ENCODE measurements at places on chromosomes 4 and X. TPM values are rescaled to one million over a fixed set of nuclear protein-coding genes. Genes with fewer than 3 reads are reported as not detected.
A peak's percentile ranks its signal among the peaks of the same experiment; 100 is the strongest.

DNA sequence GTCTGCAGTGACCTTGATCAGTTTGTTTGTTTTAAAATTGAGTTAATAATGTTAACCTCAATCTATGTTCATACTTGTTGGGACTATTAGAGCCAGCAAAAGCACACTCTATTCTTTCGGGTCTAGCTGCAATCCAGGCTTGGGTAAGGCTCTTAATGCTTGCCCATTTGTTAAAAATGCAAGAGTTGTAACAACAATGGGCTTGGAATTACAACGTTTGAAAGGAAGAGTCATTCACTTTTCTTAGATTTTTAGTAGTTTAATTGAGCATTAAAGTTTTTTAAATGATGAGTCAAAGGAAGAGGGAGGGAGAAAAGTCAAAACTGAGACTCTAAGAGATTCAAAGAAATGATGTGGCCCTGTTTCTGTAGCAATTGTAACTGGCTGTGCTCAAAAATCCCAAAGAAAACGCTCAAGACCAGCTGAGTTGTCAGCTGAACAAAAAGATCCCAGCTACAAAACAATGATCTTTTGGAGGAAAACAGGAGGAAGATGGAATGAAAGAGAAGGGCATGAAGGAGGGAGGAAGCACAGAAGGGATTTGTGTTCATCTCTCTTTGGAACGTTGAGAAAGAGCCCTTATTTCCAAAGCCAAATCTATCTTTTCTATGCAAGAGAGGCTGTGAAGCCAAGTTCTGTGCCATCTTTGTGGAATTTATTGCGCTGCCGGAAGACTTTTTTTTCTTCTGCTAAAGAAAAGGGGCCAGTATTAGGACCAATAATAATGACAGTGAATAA is 5.5 kb downstream of the SCD5 start:
- H3K4me1 ChIP-seq: no peaks in the 10 kb centered on the region
- no peak for DNase-seq
- peaks cover 92% of the 10 kb centered on the region for H3K27me3 ChIP-seq
- H3K27ac ChIP-seq: no peak overlapping the region
- no peaks in the 10 kb centered on the region for H3K36me3 ChIP-seq

Gene GK2
- not detected for total RNA-seq

Gene F8A2
- not detected for total RNA-seq

Gene NUP62CL
- total RNA-seq: 9.1 TPM

GRCh38 chrX:45598861-45599260 is 398.2 kb upstream of the DIPK2B start:
- H3K4me3 ChIP-seq: no peak overlapping the region
- peak; percentile 71 for DNase-seq
- no peaks in the 10 kb centered on the region for H3K27me3 ChIP-seq
- H3K4me1 ChIP-seq: no peaks in the 10 kb centered on the region
- no peaks in the 10 kb centered on the region for H3K36me3 ChIP-seq

DNA sequence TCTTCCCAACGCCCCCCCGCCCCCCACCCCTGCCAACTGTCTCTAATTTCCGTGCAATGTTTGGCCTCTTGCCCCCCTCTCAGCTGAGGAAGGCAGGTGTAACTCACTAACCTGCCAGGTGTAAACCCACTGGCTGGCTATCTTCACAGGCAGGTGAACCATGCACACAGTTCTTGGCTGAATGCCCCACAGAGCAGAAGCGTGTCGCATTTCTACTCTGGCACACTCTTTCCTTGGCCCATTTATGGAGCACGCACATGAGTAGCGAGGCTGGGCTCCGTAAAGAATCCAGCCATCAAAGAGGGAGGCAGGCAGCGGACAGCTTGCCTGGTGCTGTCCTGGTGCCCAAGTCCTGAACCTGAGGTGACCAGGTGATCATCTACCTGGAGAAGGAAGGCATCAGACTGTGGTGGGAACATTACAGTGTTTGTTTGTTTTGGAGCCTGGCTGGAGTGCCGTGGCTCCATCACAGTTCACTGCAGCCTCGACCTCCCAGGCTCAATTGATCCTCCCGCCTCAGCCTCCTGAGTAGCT is 39.2 kb upstream of the CRMP1 start:
- no peaks in the 10 kb centered on the region for H3K4me1 ChIP-seq
- no peak overlapping the region for H3K27ac ChIP-seq
- H3K36me3 ChIP-seq: no peaks in the 10 kb centered on the region
- H3K4me3 ChIP-seq: no peak overlapping the region

GRCh38 chr4:166538491-166539005 is 665.5 kb downstream of the TLL1 start:
- no peak overlapping the region for H3K27ac ChIP-seq
- H3K4me3 ChIP-seq: no peak overlapping the region
- H3K27me3 ChIP-seq: no peaks in the 10 kb centered on the region
- H3K4me1 ChIP-seq: no peaks in the 10 kb centered on the region

- H3K4me1 ChIP-seq: no peaks in the 10 kb centered on the region
- no peak overlapping the region for H3K27ac ChIP-seq
- no peak overlapping the region for H3K4me3 ChIP-seq
- no peaks in the 10 kb centered on the region for H3K27me3 ChIP-seq
These were observed 868.5 kb upstream of the SLIT2 start for GRCh38 chr4:19382993-19383756.

GRCh38 chr4:162274354-162274753 is 110.6 kb upstream of the FSTL5 start:
- H3K4me3 ChIP-seq: no peak overlapping the region
- DNase-seq: no peak
- no peaks in the 10 kb centered on the region for H3K4me1 ChIP-seq
- no peaks in the 10 kb centered on the region for H3K36me3 ChIP-seq

GRCh38 chr4:65825116-65825753 is 154.9 kb upstream of the EPHA5 start:
- no peak overlapping the region for H3K27ac ChIP-seq
- H3K4me1 ChIP-seq: no peaks in the 10 kb centered on the region
- no peaks in the 10 kb centered on the region for H3K36me3 ChIP-seq
- peak; percentile 27 for DNase-seq

GRCh38 chrX:123854329-123854728 is 5.5 kb upstream of the XIAP start:
- H3K36me3 ChIP-seq: no peaks in the 10 kb centered on the region
- no peak overlapping the region for H3K27ac ChIP-seq
- no peaks in the 10 kb centered on the region for H3K4me1 ChIP-seq
- H3K27me3 ChIP-seq: no peaks in the 10 kb centered on the region
- DNase-seq: no peak

DNA sequence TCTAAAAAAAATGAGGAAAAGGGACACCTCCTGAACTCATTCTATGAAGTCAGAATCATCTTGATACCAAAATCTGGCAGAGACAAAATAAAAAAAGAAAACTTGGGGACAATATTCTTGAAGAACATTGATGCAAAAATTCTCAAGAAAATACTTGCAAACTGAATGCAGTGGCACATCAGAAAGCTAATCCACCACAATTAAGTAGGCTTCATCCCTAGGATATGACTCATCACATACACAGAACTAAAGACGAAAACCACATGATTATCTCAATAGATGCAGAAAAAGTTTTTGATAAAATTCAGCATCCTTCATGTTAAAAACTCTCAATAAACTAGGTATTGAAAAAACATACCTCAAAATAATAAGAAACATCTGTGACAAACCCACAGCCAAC is 98.3 kb downstream of the FAM47B start:
- DNase-seq: no peak
- no peaks in the 10 kb centered on the region for H3K4me1 ChIP-seq
- H3K4me3 ChIP-seq: no peak overlapping the region
- H3K27me3 ChIP-seq: no peaks in the 10 kb centered on the region
- no peaks in the 10 kb centered on the region for H3K36me3 ChIP-seq

DNA sequence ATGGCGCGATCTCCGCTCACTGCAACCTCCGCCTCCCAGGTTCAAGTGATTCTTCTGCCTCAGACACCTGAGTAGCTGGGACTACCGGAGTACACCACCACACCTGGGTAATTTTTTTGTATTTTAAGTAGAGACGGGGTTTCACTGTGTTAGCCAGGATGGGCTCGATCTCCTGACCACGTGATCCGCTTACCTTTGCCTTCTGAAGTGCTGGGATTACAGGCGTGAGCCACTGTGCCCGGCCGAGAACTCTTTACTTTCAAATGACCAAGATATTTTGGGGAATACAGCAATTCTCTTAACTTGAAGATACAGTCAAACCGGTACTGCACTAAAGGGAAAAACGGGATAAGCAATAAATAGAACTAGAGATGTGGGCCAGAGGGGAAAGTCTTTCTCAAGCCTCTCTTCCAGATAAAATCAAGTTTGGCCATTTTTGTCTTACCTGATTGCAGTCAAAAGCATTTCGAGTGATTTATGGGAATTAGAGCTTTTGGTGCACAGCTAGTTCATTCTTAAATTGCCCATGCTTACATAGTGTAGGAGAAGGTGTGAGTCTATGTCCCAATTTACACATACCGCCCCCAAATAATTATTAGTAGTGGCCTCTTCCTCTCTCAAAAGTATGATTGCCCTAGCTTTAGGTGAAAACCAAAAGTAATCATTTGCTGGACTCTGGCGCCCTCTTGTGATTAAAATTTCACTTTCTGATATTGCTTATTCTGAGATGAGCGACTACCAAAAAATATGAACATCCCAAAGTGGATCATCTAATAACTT is 53.2 kb upstream of the ABCG2 start:
- no peaks in the 10 kb centered on the region for H3K36me3 ChIP-seq
- H3K4me1 ChIP-seq: no peaks in the 10 kb centered on the region
- H3K4me3 ChIP-seq: no peak overlapping the region

Gene RPS3A
- 2,319 TPM for total RNA-seq

DNA sequence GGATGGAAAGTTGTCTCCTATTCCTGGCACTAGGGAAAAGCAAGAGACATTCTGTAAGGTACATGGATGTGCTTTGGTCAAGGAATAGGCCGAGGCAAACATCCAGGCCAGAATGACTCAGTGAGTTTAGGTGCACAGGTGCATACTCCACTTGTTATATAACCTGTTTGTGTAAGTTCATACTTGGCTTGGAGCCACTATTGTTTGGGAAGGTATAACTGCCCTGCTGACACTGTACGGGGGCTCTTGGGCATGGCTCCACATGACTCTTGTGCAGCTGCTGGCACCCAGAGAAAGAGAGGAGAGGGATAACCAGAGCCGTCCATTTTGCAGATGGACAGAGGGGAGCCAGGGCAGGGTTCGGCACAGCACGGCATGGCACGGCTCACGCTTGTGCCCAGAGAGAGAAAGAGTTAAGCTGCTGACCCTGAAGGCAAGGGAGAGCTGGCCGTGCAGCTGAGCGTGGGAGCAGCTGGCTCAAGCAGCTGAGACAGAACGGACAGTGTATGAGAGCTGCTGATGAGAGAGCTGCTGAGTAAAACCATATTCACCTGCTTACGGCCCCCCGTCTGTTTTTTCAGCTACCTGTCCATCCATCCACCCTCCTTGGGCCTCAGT is 98.0 kb downstream of the SLC2A9 start:
- H3K27me3 ChIP-seq: no peaks in the 10 kb centered on the region
- H3K36me3 ChIP-seq: no peaks in the 10 kb centered on the region
- DNase-seq: no peak
- H3K4me3 ChIP-seq: no peak overlapping the region
- no peak overlapping the region for H3K27ac ChIP-seq

Gene SEPTIN6
- 69.3 TPM for total RNA-seq

DNA sequence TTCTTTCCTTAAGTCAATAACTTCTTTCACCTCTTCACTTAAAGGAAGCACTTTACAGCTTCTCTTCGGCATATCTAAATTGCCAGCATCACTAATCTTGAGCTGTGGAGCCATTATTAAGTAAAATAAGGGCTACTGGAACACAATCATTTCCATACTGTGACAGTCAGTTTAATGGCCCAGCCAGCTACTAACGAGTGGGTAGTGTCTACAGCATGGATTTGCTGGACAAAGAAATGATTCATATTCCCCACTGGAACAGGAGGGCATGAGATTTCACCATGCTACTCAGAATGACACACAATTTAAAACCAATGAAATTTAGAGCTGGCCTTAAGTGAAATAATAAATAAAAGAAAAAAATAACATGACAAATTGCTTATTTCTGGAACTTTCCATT is 72.1 kb downstream of the DDIT4L start:
- H3K4me1 ChIP-seq: no peaks in the 10 kb centered on the region
- no peak overlapping the region for H3K4me3 ChIP-seq
- no peaks in the 10 kb centered on the region for H3K27me3 ChIP-seq
- no peak for DNase-seq
- H3K36me3 ChIP-seq: no peaks in the 10 kb centered on the region

Gene PCDH10
- total RNA-seq: 1.1 TPM

Gene NXF3
- 0.27 TPM for total RNA-seq

- H3K27me3 ChIP-seq: no peaks in the 10 kb centered on the region
- H3K27ac ChIP-seq: no peak overlapping the region
- H3K4me1 ChIP-seq: peaks cover 7% of the 10 kb centered on the region
- no peak for DNase-seq
- H3K4me3 ChIP-seq: no peak overlapping the region
- no peaks in the 10 kb centered on the region for H3K36me3 ChIP-seq
These were observed 71.0 kb downstream of the RELL1 start for GRCh38 chr4:37615059-37615719.

- H3K4me3 ChIP-seq: no peak overlapping the region
- H3K27ac ChIP-seq: no peak overlapping the region
- no peak for DNase-seq
- H3K27me3 ChIP-seq: no peaks in the 10 kb centered on the region
These were observed 11.1 kb downstream of the ITIH6 start for GRCh38 chrX:54786967-54787366.

GRCh38 chr4:56211202-56211601 is 176.1 kb downstream of the AASDH start:
- no peaks in the 10 kb centered on the region for H3K4me1 ChIP-seq
- no peaks in the 10 kb centered on the region for H3K36me3 ChIP-seq
- H3K27ac ChIP-seq: no peak overlapping the region
- H3K4me3 ChIP-seq: no peak overlapping the region

DNA sequence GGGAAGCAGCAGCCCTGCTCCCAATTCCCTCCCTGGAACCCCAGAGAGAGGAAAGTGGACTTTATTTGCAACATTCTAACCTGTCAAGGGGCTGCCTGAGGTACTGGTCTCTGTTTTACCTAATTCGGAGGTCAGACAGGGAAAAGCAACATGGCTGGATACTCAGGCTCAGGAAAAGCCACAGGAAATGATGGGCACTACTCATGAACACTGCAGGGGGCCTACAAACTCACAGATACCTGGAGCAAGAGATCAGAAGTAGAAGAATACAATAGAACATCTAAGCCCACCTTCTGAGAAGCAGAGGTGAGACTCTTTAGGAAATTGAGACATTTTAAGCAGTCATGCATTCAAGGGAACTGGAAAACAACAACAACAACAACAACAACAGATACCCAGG is 15.4 kb upstream of the CSTF2 start:
- no peak overlapping the region for H3K27ac ChIP-seq
- no peaks in the 10 kb centered on the region for H3K4me1 ChIP-seq
- H3K36me3 ChIP-seq: no peaks in the 10 kb centered on the region
- H3K27me3 ChIP-seq: no peaks in the 10 kb centered on the region

Gene ZCCHC12
- total RNA-seq: 5.0 TPM

- H3K36me3 ChIP-seq: no peaks in the 10 kb centered on the region
- no peak overlapping the region for H3K27ac ChIP-seq
- peak; percentile 52 for DNase-seq
These were observed 201.4 kb downstream of the CCNG2 start for GRCh38 chr4:77358315-77358928.
